ENCODE measurements at places on chromosomes 13 and 19.

GRCh38 chr13:112664501-112665203 is 25.2 kb upstream of the ATP11A start:
- DNase-seq: no peak

DNA sequence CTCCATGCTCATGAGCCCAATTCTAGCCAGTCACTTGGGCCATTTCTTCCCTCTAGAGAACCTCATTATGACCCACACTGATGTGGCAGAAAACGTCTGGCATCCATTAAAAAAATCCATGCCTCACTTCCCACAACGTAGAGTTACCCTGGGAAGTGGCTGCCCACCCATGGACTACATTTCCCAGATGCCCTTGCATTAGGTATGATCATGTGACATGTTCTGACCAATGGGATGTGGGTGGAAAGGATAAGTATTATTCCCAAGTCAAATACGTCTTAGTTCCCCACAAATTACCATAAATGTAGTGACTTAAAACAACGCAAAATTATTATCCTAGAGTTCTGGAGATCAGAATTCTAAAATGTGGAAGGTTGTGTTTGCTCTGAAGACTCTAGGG is 47.9 kb upstream of the ZNRF4 start:
- DNase-seq: no peak

GRCh38 chr13:113832205-113832604 is 31.7 kb downstream of the GAS6 start:
- no peak for DNase-seq

DNA sequence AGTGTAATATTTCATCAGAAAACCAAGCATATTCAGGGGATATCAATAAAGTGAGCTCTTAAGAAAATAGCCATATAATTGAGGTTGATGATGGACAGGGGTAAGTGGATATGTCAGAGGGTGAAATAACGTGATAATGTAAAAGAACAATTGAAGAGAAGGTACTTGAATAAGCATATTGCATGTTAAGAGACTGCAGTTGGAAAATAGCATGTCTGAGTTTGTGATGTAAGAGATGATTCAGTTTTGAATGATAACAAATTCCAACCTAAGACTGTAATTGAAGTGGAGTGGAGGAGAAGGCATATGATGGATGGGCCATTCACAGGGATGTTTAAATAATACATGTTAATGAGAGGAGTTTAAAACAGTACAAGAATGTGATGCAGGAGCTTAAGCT is 1633.5 kb downstream of the SLITRK1 start:
- DNase-seq: no peak

- no peak for DNase-seq
Measured at GRCh38 chr13:94956417-94957110, 244.2 kb upstream of the SOX21 start.

DNA sequence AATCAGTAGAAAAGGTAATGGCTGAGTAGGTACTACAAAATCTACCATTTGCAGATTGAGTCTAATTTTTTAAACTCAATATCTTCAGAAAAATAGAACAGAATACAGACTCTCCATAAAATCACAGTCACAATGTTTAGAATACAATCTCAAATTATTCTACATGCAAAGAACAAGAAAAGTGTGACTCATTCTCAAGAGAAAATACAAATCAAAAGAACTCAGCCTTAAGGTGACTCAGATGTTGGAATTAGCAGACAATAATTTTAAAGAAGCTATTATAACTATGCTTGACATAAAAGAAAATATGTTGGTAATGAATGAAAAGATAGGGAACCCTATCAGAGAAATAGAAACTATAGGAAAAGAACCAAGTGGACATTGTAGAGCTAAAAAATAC is 78.9 kb downstream of the RXFP2 start:
- DNase-seq: no peak

GRCh38 chr19:4704317-4704673 is 19.3 kb downstream of the DPP9 start:
- no peak for DNase-seq

GRCh38 chr13:113922412-113923118 is 51.3 kb downstream of the C13orf46 start:
- DNase-seq: no peak

DNA sequence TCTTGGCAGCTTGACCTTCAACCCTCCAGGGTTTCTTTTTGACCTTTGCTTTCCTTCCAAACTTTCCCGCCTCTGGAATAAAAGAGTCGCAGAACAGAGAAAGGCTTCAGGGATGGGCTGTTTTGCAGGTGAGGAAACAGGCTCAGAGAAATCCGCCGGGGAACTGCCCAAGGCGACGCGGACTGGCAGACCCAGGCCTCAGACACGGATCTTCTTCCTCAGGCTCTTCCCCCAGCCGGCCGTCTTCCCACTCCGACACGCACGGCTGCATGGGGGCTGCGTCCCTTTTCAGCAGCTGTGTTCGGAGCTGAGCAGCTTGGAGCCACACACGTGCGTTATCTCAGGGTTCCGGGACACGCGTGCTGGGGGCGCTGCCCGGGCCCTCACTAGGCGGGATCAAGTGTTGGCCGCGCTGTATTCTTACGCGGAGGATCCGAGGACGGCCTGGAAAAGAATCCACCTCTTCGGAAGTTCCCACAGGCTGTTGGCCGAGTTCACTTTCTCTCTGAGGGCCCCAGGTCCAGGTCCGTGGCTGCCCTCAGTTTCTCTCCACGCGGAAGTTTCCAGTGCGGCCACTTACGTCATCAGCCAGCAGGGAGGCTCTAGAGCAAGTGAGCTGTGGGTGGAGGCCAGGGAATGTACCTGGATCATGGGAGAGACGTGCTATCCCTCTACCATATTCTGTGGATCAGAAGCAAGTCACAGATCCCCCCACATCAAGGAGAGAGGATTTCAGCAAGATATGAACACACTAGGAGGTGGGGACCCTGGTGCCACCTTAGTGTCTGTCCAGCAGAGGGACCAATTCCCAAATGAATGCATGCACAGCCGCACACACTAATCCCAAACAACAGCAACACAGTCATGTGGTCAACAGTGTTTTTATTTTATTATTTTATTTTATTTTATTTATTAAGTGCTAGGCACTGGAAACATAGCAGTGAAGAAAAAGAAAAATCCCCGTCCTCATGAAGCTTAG is 100.4 kb downstream of the ING1 start:
- peak; percentile 19 for DNase-seq

- no peak for DNase-seq
Measured at GRCh38 chr13:31172535-31172934, 10.8 kb upstream of the HSPH1 start.

GRCh38 chr13:93965587-93965986 is 513.9 kb downstream of the DCT start:
- no peak for DNase-seq

GRCh38 chr19:2867025-2867991 is at the start of gene ZNF556:
Gene ZNF556 (plus strand): TSS chr19:2867335. CDS start chr19:2867422, 87 bp downstream.
- DNase-seq: no peak

DNA sequence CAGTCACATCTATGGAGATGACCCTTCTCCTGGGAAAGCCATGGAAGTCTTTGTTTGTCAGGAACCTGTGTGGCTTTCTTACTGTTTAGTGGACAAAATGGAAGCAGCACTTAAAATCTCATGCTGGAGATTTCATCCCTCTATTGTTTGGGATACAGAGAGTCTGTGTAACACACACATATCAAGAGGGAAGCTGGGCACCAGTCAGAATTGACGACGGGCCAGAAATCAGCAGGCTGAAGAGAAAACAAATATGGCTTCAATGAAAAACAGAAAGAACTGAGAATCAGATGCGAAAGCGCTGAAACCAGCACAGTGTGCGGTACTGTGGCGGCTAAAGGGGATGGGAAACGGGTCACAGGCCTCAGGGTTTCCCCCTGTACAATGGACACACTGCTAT is 72.2 kb upstream of the WASF3 start:
- DNase-seq: no peak

Data from liver (tissue), 10 donors.